ENCODE measurements at places on chromosomes 2 and 18.

- no peak for DNase-seq
Measured at GRCh38 chr18:79426376-79427300, 30.9 kb downstream of the NFATC1 start.

DNA sequence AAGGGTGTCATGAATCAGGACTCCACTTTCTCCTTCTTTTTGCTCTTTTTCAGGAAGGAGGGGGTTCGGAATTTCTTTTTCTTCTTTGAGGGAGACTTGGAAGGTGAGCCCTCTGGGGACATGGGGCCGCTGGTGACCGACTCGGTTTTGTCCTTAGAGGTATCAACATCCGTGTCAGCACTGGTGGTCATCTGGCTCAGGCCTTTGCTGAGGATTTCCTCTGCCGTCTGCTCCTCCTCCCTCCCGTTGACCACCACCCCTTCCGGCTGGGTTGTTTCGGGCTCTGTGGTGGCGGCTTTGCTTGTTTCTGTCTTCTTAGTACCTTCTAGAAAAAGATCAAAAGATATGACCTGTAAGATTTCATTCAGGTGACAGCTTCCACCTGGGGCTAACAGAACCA, 104.6 kb downstream of the ADD2 start:
- DNase-seq, result no peak

DNA sequence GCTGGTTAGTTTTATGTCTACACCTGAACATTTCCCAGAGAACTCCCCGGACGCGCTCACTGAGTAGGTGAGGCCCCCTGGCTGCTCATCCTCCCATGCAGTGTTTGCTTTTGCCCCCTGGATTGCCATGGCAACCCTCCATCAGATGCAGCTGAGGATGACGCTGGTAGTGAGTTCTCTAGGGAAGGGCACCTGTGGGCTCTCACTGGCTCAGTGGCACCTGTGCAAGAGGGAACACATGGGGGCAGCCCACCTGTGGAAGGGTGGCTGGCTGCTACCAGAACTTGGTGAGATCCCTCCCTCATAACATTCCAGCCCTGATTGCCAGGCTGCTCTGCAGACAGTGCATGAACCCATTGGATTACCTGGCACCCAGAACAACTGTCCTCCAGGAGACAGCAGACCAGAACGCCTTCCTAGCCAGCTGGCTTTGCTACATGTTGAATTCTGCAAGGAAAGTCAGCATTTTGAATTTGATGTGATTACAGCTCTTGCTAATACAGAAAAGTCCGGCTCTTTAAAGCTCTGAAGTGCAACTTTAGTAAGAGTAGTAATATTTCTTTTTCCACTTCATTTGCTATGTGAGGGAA, 21.7 kb downstream of the COA5 start:
- no peak for DNase-seq

DNA sequence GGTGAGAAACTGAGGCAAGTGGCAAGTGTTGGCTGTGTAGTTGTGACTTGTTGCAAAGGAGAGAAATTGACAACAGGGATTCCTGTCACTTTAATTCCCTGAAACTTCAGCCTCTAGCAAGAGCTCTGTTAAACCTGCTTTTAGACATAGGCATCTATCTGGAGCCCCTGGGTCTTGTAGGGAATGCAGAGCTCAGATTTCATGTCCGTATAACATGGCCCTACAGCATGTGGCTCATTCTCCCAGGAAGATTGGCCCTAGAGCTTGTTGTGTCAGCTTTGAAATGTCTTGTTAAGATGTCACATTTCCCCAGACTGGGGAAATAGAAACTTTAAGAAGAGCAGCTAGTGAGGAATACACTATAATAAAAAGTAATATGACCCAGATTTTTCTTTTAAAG, 115.8 kb downstream of the POLE4 start:
- DNase-seq, result no peak
